NCI-H446 (cell line): ENCODE measurements at places on chromosomes 1 and 21.
A peak's percentile ranks its signal among the peaks of the same experiment; 100 is the strongest.

DNA sequence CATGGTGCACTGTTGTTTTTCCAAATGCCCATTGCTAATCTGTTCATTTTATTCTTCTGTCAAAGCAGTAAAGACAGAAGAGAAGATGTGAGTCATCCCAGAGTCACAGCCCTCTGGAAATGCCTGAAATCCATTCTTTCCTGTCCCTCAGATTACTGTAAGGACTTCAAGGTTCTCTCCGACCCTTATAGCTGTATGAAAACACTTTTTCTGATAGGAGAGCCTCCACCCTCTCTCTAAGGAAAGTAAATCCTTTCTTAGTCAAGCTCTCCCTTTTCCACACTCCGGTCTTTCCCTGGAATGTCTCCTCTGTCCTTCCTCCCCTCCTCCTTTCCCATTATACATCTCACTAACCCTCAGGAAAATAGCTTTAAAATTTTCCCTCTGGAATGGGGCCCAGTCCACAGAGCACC, 3.5 kb upstream of the PRDX6 start:
- no peak for DNase-seq

DNA sequence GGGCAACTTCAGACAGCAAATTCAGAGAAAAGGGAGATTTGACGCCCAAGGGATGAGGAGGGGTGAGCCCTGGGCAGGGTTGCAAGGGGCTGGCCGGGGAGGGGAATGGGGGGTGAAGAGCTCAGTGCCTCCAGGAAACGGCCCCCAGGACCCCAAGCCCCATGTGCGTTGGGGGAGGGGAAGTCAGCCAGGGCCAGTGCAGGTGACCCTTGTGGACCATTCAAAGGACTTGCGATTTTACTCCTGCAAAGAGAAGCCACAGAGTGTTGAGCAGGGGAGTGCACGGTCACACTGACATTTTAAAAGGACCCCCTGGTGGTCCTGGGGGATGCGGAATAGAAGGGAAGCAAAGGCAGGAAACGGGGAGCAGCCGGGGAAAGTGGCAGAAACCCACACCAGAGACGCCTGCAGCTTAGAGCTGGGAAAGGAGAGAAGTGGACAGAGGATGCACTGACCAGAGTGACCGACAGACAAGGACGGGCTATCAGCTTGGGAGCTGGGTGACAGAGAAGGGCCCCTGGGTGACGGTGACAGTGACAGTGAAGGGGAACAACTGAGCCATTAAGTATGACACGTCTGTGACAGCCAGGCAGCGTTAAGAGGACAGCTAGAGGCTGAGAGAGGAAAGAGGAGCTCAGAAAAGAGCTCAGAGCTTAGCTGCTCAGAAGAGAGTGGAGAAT, 54.0 kb upstream of the TMEM51 start:
- DNase-seq, result no peak

DNA sequence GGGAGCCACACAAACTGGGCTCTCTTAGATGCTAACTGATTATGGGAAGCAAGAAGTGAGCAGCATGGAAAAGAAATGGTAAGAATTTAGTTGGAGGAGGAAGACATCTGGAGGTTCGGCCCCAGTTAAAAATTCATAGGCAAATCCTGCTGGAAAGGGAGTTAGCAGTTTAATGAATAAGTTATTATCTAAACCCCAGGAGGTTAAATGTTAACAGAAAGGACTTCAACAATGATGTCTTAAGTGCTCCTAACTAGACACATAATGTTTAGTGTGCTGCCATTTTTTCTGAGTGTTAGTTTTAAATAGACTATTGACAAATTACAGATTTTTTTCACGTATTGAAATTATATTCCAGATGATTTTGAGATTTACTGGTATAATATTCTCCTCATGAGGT, 1265.3 kb upstream of the ADGRL2 start:
- no peak for DNase-seq

DNA sequence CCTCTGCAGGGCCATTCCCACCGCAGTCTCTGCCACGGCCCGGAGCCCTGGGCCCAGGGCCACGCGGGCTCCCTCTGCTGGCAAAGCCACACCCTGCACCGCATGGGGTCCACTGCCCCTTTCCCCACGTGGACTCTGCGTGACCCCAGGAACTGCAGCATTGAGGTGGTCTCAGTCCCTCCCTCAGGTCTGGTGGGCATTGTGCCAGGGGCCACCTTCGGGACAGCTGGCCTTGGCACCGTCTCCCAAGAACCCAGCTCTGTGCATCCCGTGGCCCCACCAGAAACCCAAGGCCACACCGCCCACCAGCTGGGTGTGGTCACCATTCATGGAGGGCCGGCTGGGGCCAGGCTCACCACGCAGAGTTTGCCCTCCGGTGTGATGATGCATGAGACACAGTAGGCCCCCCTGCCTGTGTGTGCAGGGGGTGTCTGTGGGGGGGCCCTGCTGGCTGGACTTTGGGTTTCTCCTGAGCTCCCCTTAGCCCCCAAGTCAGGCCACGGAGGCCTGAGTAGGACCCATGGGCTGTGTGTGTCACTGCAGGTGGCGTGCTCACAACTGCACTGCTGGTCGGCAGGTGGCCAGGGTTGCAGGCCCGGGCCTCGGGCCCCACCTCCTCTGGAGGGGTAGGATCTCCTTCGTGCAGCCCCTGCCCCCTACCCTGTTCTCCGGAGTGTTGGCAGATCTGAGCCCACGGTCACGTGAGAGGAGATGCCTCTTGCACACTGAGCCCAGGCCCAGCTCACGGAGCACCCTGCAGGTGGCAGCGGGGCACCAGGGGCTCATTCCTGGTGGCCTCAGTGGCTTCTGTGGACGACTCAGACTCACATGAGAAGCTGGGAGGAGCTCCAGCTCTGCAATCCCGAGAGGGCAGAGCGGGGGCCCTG, 5.8 kb downstream of the VWA1 start:
- DNase-seq, result peak; percentile 60

GRCh38 chr1:29875557-29876028, 639.3 kb downstream of the PTPRU start:
- DNase-seq, result no peak

- no peak for DNase-seq
These were observed 60.5 kb downstream of the CAPN9 start for GRCh38 chr1:230807561-230808280.

- no peak for DNase-seq
These were observed 66.6 kb upstream of the CACHD1 start for GRCh38 chr1:64403331-64403730.

DNA sequence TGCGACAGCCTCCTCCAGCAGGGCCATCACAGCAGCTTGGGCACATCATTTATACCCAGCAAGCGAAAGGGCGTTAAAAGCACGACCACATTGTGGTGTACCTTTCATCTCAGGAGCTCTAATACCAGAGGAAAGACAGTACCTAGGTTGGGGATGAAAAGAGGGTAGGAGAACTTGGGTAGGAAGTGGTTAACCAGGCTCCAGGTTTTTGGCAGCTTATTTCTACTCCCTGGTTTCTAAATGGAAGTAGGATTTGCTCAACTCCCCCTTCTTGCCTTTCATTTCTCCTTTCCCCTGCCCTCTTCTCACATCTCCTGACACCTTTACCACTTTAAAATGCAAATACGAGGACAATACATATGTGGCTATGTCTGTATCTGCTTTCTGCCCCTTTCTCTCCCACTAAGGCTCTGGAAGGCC, 30.2 kb downstream of the FAM177B start:
- no peak for DNase-seq

DNA sequence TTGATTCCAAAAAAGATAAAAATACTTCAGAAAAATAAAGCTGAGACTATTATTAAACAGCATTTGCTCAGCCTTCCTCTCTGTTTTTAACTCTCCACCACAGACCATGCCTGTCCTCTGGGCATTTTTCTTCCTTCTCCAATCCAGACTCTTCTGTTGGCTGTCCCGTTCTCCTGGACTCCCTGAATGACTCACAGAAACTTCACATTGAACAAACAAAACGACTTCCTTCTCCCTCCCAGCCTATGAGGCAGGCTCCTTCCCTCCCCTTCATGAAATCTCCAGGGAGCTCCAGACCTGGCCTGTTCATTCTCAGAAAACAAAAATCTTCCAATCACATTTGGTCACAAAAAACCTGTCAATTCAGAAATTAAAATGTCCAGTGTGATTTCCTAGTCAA, 421.3 kb downstream of the NPHP4 start:
- no peak for DNase-seq

DNA sequence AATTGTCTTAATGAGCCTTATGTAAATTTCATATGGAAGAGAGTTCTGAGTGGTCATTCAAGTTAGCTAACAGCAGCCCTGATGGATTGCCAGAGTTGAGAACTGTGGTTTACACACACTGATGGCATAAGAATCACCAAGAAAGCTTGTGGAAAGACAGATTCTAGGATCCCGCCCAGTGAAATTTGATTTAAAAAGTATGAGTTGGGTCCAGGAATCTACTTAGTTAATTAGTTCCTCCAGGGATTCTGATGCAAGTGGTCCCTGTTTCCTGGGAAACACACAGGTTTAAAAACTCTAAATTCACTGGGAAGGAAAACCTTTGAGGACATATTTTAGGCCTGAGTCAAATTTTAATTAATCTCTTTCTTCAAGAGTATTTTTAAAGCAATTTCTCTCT, 144.3 kb downstream of the NTPCR start:
- DNase-seq, result no peak

GRCh38 chr1:5713101-5714010, 278.9 kb downstream of the NPHP4 start:
- DNase-seq, result no peak

DNA sequence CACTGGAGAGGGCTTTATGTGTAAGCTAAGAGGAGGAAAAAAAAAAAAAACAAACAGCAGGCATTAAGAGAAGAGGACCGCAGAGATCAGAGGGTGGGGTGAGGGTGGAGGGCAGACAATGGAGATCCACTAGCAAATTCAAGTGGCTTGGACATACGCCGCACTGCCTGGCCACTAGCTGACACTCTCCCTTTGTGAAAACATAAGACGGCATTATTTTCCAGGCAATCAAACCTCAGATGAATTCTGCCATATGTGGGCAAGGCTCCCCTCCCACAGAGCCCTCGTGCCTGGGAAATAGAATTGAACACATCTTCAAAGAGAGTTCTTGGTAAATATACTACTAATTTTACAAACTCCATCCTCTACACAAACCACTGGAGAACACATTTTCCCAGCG, 53.6 kb downstream of the ERG start:
- DNase-seq, result no peak

- no peak for DNase-seq
These were observed 75.7 kb upstream of the NRIP1 start for GRCh38 chr21:15140321-15141019.

GRCh38 chr1:247840818-247841217, 878 bp downstream of the OR11L1 start:
- no peak for DNase-seq

- DNase-seq, result no peak
These were observed 167.5 kb downstream of the NTMT2 start for GRCh38 chr1:170313306-170313705.

GRCh38 chr21:33300701-33301631, 23.8 kb upstream of the IFNAR1 start:
- DNase-seq, result no peak

- DNase-seq, result no peak
These were observed 8.4 kb downstream of the COQ8A start for GRCh38 chr1:226948480-226948879.

GRCh38 chr1:26582836-26583460, 53.4 kb downstream of the RPS6KA1 start:
- no peak for DNase-seq

DNA sequence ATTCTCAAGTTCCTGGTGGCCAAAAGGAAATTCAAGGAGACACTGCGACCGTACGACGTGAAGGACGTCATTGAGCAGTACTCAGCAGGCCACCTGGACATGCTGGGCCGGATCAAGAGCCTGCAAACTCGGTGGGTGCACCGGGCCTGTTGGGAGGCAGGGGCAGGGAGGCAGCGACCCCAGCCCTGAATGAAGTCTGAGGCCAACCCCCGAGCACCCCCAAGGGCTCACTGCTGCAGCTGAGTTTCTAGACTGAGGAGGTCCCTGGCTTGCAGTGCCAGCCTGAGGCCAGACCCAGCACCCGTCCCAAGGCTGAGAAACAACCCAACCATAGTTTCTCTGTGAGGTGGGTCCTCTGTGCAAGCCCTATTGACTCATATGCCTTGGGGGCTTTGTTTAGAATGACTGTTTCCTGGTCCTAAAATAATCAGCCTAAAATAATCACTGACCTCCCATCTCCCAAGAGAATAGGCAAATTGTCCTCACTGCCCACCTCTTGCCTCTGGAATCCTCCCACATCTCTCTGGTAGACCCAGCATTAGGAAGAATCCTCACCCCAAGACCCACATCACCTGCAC, 27.1 kb downstream of the CITED4 start:
- DNase-seq, result no peak

DNA sequence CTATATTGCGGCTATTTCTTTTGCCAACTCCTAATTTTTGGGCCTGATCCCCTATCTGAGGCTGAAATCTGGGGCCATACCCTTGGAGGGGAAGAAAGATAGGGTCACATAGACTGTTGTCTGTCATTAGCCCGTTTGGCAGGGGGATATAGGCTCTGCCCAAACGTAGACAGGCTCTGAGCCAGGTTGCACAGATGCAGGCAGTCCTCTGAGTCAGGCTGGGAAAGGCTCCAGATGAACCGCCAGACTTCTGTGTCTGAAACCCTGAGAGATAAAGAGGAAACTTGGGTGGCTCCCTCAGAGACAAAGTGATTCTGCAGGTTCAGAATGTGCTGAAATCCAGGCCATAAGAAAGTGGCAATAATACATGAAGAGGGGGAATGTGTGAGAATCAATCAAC, 4.0 kb upstream of the CAP1 start:
- DNase-seq, result peak; percentile 94

DNA sequence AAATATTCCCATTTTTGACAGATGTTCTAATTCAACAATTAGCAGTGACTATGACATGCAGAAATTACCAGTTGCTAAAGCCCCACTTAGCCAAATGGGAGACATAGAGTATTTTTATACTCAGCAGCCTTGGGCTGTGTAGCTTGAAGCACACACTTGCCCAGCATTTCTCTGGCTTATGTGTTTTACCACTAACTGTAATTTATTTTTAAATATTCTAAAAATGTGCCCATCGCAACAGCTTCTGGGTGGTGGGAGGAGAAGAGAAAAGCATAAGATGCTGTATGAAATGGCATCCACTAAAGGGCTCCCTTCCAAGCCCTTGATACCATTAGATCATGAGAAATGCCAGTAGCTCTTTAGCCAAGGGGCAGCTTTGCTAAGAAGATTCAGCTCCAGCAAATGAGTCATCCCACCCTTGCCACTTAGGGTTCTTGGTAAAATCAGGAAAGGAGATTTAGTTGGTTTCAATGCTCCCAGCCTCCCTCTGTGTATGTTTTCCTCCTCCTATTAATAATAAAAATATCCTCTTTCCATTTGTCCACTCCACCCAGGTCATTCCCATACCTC, 462.7 kb upstream of the DEPDC1 start:
- peak; percentile 77 for DNase-seq

- DNase-seq, result no peak
These were observed 12.5 kb downstream of the PDXK start for GRCh38 chr21:43731476-43731875.

DNA sequence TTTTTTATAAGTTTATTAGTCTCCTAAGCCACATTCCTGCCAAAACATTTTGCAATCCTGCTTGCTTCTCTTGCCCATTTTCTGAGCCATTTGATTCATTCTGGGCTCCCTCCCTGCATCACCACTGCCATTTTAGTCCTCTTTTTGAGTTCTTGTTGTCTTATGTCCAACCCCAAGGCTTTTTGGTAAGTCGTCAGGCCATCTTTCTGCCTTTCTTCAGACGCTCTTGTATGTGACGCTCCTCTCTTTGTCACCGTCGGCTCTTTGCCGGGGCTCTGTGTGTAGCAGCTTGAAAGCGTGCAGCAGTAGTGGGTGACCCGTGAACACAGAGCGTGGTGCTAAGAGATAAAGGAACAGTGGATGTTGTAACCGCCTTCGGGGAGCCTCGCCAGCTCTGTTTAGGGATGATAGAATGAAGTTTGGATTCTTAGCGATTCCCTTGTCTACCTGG, 14.6 kb downstream of the HUNK start:
- DNase-seq, result no peak
